ENCODE measurements at places on chromosomes 6 and 20.

- DNase-seq: no peak
Measured at GRCh38 chr20:22496817-22497216, 87.6 kb downstream of the FOXA2 start.

DNA sequence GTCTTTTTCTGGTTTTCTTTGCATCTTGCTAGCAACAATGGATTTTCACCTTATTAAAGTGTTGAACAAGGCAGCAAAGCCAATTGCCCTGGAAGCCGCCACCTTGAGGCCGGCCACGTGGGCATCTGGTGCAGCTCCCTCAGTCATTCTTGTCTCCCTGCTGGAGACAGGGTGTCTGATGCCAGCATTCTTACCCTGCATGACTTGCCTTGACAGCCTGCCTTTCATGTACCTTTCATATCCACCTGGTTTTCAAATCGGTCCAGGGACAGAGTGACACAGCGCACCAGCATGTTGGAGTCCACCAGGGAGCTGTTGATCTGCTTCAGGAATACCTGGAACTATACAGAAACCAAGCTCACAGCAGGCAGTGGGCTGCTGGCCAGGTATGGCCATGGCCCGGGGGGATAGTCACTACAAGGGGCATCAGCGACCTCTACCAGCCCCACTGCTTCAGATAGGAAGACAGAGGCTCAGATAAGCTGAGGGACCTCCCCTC, 49.8 kb downstream of the MYH7B start:
- DNase-seq: no peak

- DNase-seq: no peak
Measured at GRCh38 chr6:103313432-103313831, 1546.3 kb downstream of the HACE1 start.

DNA sequence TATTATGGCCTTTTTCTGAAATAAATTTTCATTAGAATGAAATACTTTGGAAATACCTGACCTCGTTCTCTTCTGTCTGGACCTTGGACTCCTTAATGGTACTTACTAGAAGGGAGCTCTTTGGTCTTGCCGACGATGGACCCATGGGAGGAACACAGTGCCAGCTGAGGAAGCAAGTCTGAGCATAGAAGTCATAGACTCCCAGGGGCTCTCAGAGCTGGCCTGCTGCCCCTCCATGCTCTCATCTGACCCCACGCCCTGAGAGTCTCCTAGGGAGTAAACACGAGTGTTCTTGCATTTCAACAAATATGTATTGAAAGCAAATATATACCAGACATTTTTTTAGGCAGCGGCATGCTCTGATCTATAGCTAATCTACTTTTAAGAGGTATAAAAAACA, 87.8 kb downstream of the PLEKHG1 start:
- no peak for DNase-seq

DNA sequence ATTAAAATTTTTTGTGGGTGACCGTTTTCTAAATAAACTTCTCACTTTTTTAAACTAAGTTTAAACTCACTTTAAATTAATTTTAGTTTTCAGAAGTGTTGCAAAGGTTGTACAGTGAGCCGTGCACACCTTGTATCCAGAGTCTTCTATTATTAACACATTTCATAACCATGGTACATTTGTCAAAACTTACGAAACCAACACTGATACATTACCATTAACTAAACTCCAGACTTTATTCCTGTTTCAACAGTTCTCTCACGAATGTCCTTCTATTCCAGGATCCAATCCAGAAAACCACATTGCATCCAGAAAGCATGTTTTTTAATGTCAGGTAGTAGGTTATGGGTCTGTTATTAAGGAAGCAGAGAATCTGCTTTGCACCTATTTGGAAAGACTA, 319.9 kb downstream of the CBLN4 start:
- DNase-seq: no peak

DNA sequence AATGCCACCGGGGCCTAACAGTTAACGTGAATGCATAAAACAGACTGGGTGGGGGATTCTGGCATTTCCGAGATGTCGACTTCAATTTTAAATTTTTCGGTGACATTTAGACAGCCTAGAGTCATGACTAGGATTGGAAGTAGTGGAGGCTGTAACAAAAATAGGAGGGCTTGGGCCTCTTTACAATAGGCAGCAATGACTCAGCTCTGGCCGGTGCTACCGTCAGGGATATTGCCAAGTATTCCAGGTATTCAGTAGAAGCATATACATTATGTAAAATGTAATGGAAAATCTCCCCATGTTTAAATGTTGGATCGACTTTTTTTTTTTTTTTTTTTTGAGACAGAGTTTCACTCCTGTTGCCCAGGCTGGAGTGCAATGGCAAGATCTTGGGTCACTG, 136.2 kb upstream of the STMND1 start:
- DNase-seq: no peak

DNA sequence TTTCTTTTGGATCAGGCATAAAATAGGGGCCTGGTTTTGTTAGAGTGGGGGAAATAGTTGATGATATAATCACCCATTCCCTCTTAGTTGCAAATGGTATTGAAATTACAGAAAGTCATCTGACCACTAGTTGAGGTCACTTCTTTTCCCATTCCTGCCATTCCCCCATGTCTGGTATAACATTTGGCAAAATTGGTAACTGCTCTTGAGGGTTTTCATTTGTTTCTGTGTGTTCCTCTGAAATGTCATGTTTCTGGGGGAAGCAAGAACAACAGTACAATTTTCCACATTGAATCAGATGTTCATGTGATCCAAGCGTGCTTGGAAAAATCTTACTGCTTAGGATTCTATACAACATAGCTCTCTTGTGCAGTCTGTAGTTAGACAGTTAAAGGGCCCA, 7.3 kb downstream of the AIG1 start:
- DNase-seq: no peak

DNA sequence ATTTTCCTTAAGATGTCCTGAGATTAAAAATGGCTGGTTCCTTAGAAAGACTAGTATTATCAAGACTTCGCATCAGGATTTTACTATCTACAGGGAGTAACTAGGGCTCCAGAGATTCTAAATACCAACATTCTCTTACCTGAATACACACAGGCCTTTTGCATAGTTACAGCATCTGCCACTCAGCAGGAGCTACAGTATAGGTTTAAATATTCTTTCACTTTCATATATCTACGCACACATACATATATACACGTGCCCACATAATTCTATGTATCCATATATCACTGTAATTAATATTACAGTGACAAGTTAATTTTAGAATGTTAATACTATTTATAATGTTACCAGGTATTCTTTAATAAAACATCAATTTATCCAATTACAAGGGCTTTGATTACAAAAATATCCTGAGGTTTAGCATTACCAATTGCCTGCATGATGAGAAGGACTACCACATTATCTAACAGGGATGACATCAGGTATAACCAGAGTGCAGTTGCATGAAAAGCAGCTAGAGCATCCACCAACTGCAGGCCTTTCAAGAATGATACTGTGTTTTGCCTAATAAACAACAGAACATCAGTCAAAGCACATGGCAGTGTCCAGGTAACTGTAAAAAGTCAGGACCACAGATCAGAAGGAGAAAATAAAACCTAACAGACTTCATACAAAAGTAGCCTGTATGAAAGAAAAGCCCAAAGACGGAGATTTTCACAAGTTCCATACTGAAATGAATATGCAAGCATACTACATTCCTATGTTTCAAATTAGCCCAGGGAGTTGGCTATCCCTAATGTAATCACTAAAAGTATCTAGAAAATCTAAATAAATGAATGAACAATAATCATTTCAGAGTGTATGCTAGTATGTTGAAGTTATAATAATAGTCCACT, 268.7 kb downstream of the PTPRK start:
- no peak for DNase-seq

GRCh38 chr6:26362836-26363220, 2.2 kb upstream of the BTN3A2 start:
- DNase-seq: no peak

DNA sequence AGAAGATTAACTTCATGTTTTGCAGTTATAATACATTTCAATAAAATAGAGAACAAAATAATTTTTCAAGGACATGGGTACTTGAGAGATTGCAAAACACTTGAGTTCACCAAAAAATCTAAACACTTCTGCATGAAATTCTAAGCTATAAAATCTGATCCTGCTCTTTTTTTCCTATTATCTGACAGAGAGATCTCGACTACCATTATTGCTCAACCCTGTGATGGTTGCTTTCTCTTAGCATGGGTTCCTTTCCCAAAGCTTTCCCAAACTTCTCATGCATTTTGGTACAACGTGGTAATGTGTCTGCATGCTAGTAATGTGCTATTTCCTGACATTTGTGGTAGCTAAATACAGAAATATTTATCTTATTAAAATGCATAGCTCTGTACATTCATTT, 1243.1 kb upstream of the ADGRB3 start:
- DNase-seq: no peak

GRCh38 chr20:3470208-3470626, 601 bp upstream of the ATRN start:
- DNase-seq: no peak

GRCh38 chr6:44740566-44741120, 353.1 kb downstream of the CDC5L start:
- no peak for DNase-seq

DNA sequence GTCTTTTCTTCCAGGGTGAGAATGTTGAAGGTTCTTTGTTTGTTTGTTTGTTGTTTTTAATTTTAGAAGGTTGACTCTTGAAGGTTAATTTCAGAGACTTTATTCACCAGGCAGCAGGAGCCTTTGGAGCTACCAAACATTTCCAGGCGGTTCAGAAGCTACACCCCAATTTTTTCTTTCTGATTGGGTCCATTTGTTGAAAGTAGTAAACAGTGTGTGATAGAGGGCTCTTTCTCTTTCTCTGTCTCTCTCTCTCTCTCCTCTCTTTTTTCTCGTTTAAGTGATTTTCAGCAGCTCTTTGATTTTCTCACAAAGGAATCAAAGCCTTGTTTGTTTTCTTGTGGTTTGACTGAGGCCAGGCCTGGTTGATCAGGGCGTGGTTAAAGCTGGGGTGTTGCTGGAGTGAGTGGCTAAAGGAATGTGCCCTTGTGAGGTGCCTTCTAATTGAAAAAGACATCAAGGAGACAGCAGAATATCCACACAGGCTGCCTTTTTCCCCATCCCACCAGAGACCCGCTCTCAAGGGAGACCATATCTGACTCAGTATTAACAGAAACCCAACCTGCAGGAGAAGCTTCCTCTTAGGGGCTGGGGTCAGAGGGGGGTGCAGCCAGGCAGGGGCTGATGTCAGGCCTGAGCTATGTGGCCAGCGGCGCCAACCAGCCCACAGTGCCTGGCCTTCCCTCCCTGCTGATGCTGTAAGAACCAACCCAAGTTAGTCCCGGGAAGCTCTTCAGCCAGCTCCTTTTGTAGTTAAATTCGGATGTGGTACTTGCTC, 40.4 kb upstream of the NAA20 start:
- no peak for DNase-seq

DNA sequence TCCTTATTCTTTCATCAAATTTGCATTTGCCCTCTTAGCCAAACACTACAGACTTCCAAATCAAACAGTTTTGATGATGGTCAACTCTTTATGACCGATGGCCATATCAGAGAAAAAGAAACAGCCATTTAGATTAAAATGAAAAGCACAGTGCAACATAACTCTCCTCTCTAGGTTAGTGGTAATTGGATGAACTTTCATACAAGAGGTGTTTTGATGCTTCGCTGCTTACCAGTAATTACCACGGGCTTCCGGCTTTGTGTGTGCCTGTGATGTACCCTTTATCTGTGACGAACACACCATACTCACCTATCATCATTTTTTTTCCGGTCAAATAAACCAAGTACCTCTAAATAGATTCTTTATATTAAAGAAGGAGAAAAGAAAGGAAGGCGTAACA, 181.8 kb downstream of the FOXA2 start:
- DNase-seq: no peak

DNA sequence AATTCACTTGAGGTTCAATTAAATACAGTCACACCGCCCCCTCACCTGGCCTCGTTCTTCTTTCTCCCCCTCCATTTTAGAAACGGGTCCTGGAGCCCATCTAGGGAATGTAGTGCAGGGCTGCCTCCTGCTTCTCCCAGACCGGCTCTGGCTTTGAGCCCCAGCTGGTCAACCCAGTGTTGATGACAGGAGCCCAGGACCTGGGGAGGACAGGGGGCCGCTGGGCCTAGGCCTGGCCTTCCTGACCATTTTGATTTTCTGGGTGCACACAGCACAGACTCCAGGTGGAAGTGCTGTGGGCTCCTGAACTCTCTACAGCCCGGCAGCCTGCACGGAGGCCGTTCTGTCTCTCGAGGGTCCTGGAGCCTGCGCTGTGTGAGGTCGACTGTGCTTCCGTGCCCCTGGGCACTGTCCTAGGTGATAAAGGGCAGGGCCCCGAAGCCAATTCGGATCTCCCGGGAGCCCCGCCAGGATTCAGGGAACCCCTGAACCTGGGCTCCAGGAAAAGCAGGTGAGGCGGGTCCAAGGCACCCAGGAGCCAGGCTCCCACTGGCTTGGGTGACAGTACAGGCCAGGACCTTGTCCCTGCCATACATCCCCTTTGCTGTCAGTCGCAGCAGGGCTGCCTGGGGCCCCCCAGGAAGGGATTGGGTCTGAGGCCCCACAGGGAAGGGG, 23.3 kb downstream of the NPEPL1 start:
- no peak for DNase-seq

DNA sequence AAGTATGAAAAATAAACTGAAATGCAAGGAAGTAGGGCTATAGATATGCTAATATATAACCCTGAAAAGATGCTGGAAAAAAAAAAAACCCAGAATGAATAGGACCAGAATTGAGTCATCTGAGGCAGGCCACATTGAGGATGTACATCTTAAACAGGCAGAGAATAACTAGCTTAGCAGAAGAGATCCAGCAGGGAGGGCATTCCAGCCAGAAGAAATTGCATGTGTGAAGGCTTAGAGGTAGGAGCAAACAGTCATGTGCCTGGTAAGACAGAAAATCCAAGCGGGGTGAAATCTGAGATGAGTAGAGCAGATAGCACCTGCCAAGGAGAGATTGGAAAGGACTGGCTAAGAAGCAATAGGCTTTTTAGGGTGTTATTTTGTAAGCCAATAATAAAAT, 2.6 kb downstream of the COL19A1 start:
- no peak for DNase-seq

- DNase-seq: no peak
Measured at GRCh38 chr6:37524025-37524969, 24.6 kb upstream of the CCDC167 start.

DNA sequence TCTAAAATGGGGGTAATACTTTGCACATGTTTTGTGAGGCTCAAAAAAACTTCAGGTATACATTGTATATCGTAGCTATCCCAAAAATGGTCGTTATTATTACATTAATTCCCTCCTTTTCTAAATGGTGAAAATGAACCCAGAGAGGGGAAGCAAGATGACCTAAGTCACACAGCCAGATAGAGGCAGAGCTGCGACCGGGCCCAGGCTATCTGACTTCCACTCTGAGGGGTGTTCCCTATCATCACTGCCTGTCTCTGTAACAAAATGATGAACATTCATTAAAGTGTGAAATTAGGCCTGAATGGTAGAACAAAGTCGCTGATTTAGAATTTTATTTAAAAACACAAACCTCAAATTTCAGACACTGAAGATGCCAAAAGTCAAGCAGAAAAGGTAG, 29.1 kb upstream of the RIMS4 start:
- DNase-seq: no peak

- no peak for DNase-seq
Measured at GRCh38 chr20:61052776-61053442, 199.2 kb upstream of the CDH4 start.
